ENCODE measurements at places on chromosomes 12 and 14. TPM values are rescaled to one million over a fixed set of nuclear protein-coding genes. Genes with fewer than 3 reads are reported as not detected.

DNA sequence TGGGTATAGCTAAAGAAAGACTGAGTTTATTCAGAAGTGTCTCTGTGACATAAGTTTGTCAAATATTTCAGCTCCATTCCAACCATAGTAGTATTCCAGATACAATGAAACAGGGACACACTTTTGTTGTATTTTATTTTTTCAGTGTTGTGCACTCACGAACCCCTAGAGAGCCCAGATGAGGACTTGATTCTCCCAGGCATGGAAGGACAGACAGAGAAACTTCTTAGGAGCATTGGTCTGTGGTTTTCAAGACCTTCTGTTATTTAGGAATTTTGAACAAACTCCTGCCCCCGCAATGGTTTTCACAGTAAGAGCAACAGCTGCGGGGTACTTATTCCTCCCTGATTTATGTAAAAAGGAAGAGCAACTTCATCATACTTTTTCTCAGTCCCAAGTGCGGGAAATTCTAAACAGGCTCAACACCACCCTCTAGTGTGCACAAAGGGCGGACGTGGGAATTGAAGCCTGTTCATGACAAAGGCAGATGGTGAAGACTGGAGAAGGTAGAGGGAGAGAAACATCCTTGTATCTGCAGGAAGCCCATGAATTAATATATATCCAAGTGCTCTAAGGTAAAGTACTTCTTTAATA is 147.6 kb downstream of the PAH start:
- peak; percentile 62 for DNase-seq

- no peak for DNase-seq
Measured at GRCh38 chr12:108918206-108918605, 38.3 kb downstream of the DAO start.

GRCh38 chr12:75820071-75820470 is 211.5 kb downstream of the PHLDA1 start:
- no peak for DNase-seq

- no peak for DNase-seq
Measured at GRCh38 chr14:76867516-76868453, 41.6 kb downstream of the LRRC74A start.

DNA sequence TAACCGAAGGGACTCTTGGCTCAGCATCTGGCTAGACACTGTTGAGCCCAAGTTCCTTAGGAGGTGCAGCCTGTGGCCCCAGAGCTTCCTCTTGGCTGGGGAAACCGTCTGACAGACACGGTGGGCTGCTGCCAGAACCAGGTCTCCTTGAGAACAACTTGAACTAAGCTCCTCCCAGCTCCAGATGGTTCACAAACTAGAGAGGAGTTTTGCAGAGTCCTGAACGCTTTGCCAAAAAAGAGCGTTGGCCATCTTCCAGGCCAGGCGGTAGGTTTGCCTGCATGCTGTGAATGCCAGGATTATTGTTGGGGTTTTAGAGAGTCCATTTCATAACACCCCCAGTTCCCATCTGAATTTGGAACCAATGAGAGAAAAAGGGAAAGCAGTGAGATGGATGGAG is 399.8 kb downstream of the RGS6 start:
- DNase-seq: no peak

- no peak for DNase-seq
Measured at GRCh38 chr12:79482323-79482722, 208.4 kb downstream of the PAWR start.

- no peak for DNase-seq
Measured at GRCh38 chr14:52117111-52117832, 48.4 kb upstream of the NID2 start.

DNA sequence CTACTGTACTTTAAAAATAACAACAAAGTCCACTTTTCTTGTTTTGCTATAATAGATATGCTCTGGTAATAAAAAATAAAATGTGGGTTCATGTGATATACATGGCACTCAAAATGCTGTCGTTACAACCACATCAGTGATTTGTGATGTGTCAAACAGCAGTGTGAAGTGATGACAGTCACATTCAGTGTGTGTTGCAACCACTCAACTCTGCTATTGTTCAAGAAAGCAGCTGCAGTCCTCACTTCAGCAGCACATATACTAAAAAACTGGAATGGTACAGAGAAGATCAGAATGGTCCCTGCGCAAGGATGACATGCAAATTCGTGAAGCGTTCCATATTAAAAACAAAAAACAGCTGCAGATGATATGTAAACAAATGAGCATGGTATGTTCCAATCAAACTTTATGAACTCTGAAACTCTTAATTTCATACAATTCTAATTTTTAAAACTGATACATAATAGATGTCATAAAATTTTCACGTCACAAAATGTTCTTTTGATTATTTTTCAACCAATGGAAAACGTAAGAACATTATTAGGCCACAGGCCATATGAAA is 6.7 kb downstream of the TRMT5 start:
- no peak for DNase-seq

DNA sequence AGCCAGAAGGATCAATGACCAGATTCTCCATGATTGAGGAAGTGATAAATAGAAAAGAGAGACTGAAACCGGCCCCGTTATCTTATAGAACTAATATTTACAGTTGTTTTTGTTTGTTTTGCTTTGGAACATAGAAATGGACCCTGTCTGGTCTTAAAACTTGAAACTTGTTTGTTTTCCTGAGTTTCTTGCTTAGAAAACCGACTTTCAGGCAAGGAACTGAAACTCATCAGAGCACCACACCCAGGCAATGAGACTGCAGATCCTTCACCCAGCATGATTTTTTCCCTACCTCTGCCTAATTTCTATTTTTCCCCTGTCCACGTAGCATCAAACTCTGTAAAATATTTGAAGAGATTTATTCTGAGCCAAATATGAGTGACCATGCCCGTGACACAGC is 10.6 kb upstream of the CLEC12A start:
- DNase-seq: no peak

DNA sequence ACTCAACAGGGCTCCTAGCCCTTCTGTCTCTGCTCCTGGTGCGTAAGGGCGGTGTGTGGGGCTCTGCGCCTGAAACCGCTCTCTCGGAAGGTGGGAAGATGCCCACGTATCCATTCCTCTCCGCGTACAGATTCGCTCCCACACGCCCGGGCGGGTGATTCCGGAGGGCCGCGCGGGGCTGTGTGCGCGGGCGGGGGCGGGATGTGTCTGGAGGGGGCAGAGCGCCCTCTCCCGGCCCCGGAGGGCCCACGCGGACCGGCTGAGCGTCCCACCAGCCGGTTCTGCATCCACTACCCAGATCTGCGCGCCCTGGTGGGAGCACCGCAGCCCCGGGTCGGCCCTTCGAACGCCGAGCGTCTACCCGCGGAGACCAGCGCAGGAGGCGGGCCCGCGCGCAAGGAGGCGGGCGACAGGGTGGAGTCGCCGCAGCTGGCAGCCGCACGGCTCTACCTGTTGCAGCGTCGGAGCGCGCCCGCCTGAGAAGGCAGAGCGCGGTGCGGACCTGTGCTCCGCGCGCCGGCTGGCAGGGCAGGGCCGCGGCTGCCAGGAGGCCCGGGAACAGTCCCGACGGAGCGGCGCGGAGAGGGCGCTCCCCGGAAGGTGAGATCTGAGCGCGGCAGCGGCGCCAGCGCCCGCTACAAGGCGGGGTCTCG is 1.4 kb upstream of the KCNK13 start:
- DNase-seq: peak; percentile 49

- no peak for DNase-seq
Measured at GRCh38 chr14:56774503-56774902, 35.8 kb downstream of the OTX2 start.

- no peak for DNase-seq
Measured at GRCh38 chr12:68673788-68674187, 13.0 kb upstream of the NUP107 start.

DNA sequence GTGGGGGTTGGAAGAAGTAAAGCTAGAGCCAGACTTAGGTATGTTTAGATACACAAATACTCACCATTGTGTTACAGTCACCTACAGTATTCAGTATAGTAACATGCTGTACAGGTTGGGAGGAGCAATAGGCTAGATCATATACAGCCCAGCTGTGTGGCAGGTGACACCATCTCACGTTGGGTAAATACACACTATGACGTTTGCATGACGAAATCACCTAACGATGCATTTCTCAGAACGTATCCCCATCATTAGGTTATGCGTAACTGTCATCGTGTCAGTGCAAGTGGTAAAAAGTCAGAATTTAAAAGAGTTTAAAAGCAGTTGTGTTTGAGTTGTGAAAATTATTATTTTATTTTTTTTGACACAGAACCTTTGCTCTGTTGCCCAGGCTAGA is 167.1 kb downstream of the APAF1 start:
- DNase-seq: no peak

DNA sequence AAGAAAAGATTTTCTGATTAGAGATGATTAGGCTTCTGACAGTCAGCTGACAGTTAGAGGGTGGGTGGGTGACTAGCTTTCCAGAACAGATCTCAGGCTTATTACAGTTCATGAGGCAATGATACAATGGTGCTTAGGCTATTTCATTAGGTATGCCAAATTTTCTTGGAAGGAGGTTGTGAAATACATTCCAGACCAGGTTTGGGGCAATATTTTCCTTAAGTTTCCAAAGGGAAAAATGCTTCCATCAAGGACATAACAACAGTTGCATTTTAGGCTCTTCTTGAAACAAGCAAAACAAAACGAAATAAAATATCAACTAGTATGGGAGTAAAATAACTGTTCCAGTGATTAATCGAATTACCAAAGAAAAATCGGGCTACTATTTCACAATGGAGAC is 59.3 kb upstream of the CNTN1 start:
- no peak for DNase-seq

GRCh38 chr14:35878272-35879150 is 52.4 kb downstream of the BRMS1L start:
- no peak for DNase-seq

GRCh38 chr14:26330982-26331381 is 266.9 kb downstream of the NOVA1 start:
- DNase-seq: no peak

- DNase-seq: no peak
Measured at GRCh38 chr12:49843411-49843810, 505 bp upstream of the BCDIN3D start.

DNA sequence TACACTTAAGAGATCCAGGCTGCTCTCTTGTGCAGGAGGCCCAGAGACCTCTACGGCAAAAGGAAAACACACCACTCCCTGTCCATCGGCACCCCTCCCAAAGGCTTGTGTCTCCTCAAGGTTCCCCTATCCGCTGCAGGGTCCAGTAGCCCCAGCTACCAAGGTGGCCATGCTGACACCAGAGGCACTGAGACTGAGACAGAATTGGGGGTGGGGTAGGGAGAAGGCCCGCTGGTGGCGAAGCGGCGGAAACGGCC is 590 bp downstream of the DDIT3 start:
- no peak for DNase-seq

DNA sequence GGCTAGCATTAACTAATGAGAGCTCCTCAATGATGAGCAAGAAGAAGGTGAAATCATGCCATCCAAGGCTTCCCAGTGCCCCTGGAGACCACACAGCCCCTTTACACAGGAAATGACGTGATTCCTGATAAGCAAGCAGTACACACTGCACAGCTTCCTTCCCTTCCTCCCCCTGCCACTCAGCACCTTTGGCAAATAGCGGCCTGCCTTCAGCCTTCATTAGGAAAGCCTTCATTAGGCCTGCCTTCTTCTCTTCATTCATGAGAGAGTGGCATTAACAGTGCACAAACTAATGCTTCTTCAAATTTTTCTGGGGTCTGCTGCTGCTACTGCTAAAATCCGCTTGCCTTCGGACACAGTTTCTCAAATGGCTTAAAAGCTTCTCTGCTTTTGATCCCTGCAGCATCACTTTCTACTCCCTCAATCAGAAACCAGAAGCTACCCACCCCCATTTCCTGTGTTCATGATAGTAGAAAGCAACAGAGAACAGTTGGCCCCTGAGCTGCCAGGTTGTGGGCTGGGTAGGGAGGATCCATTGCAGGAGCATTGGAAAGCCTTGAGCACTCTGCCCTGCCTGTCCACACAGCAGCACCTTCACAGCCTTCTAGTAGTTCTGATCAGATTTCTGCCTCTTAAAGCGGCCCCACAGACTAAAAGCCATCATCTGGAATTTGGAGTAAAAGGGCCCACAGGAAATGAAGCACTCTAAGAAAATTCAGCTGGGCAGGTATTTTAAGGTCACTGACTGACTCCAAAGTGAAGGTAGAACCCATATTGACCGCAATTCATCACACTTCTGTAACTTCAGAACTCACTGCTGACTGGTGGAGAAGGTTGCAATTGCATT is 103.8 kb upstream of the ETV6 start:
- DNase-seq: no peak

GRCh38 chr12:2301531-2302461 is 249.0 kb downstream of the CACNA1C start:
- no peak for DNase-seq

DNA sequence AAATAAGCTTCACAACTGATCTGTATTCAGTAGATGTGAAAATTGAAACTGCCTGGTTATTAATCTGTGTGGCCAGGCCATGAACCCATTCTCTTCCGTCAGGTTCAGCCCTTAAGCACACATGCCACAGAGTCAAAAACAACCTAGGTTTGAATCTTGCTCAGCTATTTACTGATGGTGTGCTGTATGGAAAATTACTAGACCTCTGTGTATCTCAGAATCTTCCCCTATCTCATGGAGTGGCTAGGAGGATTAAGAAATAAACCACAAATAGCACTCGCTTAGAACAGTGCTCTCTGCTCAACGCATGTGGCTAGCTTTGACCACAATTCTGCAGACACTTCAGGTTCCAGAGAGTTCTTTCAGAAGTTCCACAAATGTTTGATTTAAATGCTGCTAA is 240.7 kb upstream of the PLEKHG7 start:
- DNase-seq: no peak

GRCh38 chr12:12890543-12891079 is 751 bp upstream of the GPRC5A start:
- peak; percentile 66 for DNase-seq

GRCh38 chr14:22926316-22926715 is 2.9 kb downstream of the PRMT5 start:
- no peak for DNase-seq

The KCNC2 gene
- total RNA-seq: not detected

The TEDC1 gene
- 11.8 TPM for total RNA-seq

The LRRC10 gene
- total RNA-seq: not detected

The LALBA gene
- not detected for total RNA-seq

The EPYC gene
- total RNA-seq: not detected

The CLEC4D gene
- total RNA-seq: 0.39 TPM

The JDP2 gene
- 48.0 TPM for total RNA-seq

The RNU6-8 gene
- total RNA-seq: not detected

The LRIG3 gene
- 95.8 TPM for total RNA-seq

The MFAP5 gene
- total RNA-seq: 43.1 TPM

The PARP11 gene
- total RNA-seq: 9.5 TPM

The KRT4 gene
- not detected for total RNA-seq

The COX8C gene
- not detected for total RNA-seq
